ENCODE measurements at places on chromosomes 6 and 20.

DNA sequence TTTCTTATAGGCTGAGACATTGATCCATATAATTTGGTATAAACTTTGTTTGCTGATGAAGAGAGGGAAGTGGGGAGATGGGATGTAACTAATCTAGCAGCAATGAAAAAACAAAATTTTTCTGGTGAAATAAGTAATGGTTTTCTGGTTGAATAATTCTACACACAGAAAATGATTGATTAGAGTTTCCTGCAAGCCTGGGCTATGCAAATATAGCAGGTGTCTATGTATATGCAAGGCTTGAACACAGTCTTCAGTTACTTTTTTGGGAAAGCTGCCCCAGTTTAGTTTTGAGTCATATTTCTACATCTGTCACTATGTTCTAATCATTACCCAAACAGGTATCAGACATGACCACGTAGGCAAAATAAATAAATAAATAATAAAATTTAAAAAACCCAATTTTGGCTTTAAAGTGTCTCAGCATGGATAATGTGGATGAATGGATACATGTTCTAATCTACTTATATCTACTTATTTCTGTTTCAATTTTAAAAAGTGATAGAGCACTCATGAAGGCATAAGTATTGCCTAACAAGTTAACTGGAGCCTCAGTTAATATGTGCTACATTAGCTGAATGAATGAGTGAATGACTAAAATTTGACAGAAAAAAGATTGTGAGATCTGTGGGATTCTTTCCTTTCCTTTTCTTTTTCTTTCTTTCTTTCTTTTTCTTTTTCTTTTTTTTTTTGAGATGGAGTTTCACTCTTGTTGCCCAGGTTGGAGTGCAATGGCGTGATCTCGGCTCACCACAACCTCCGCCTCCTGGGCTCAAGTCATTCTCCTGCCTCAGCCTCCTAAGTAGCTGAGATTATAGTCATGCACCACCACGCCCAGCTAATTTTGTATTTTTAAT lies 37.2 kb upstream of the TFB1M start:
- no peak for DNase-seq

DNA sequence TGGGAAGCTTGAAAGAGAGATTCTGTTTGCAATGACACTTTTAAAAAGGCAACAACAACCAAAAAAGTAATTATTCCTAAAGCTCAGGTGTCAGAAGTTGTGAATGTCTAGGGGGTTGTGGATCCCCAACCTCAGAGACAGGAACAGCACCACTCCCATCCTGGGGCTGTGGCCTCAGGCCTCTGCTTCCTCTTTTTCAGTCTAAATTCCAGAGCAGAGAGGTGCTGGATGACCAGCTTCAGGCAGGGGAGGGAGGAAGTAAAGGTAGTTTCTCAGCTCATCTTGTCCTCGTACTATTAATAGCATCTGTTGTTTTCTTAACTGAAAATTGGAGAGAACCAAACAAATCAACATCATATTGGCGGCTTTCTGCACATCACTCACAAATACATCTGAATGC lies 8.3 kb downstream of the NT5E start:
- no peak for DNase-seq

- DNase-seq: no peak
Measured at GRCh38 chr6:128275030-128275429, 245.4 kb downstream of the PTPRK start.

DNA sequence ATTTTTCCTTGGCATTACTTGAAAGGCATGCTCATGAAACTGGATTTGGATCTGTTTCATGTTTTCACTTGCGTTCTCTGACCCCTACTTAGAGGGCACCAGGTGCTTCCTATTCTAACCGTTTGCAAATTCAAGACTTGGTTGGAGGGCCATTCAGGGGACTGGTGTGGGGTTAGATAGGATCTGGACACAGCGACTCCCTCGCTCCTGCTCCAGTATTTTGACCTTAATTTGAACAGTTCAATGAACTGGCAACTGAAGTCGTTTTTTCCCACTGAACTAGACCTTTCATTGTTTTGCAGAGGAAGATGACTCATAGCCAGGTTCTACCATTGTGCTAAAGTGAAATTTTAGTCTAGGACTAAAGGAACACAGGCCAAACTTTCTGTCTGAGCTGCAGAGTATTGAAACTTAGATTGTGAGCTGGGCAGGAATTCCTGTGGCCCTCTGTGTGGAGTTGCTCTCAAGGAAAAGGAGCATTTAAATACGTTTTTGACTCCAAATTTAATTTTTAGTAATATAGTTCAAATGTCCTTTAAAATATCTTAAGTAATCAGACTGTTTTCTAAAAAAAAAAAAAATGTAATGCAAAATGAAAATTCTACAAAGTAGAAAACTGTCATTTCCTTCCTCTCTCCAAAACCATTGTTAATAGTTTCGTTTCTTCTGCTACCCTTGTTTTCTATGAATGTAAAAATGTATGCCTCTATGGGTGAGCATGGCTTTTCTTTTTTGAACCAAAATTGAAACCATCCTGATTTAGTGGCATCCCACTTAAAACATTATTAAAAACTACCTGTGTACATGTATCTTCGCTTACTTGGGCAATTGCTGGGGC lies 64.8 kb downstream of the UTRN start:
- no peak for DNase-seq

- no peak for DNase-seq
Measured at GRCh38 chr20:52049001-52049731, 142.4 kb downstream of the ZFP64 start.

DNA sequence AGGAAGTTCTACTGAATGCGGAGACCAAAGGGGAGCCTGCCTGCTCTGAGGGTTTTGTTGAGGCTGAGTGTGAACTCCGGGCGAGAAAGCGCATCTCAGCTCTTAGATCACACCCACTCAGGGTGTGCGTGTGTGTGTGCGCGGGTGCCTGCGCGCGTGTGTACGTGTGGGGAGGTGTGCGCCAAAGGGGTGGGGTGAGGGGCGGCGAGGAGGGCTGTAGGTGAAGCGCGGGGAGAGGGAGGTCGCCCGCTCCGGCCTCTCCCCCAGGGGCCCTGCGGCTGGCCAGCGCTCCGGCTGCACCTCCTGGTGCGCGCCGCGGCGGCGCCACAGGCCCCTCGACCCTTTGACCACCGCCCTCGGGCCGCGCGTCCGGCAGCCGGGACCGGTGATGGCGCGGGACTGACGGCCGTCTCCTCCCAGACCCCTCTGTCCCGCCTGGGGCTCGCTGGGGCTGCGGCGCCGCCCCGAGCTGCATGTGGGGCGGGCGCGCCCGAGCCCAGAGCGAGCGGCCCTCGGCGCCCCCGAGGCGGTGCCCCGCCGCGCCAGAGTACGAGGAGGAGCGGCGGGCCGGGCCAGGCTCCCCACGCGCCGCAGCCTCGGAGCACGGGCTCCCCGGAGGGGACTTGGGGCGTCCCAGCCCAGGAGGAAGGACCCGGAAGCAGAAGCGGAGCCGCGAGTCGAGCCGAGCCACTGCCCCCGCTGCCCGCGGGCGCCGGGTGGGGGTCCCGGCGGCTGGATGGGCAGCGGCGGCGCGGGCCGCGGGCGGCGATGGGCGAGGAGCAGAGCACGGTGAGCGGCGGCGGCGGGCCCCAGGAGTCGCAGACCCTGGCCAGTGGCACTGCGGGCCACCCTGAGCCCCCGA lies at the start of gene RNF217:
RNF217 (plus strand) TSS at position 661 of the 862 bp plus-strand sequence; CDS start at position 769, 108 bp downstream.
- peak; percentile 91 for DNase-seq

DNA sequence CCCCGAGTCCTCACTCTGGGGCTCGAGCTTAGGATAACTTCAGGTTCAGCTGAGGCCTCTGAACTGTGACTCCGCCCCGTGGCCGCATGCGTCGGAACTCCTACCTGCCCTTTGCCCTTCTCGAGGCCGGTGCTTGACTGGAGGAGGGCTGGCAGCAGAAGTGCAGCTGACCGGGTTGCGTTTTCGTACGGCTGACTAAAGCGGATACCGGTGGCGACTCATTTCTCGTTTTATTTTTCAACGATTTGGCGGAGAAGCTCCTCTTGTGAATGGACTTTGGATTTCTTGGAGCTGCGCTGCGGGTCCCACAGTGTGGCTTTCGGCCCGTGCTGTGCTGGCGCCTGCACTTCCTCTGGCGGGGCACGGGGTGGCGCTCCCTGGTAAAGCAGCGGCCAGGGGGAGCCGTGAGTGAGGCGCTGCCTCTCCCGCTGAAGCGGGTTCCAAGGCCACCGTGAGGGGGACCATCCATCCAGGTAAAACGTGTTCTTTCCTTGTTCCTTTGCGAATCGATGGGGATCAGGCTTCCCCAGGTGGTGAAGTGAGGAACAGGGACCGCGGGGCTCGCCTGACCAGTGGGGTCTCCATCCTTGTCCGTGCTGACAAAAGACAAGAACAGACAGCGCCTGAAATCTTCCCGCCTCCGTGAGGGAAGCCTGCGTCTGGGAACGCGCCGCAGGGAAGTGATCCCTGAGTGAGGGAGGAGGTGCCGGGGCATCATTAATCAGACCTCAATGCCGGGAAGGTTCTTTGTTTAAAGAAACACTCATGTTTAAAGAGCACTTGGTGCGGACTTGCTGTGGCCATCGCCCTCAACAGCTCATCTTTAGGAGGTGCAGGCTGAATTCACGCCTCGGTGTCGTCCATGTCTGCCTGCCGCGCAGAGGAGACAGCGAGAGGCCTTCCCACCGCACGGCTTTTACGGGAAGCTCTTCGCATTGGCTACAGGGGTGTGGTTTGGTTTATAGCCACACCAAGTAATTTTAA lies 38.8 kb downstream of the ERMARD start:
- peak; percentile 94 for DNase-seq

GRCh38 chr6:158047127-158047518 lies 65.5 kb downstream of the SYNJ2 start:
- DNase-seq: peak; percentile 14

DNA sequence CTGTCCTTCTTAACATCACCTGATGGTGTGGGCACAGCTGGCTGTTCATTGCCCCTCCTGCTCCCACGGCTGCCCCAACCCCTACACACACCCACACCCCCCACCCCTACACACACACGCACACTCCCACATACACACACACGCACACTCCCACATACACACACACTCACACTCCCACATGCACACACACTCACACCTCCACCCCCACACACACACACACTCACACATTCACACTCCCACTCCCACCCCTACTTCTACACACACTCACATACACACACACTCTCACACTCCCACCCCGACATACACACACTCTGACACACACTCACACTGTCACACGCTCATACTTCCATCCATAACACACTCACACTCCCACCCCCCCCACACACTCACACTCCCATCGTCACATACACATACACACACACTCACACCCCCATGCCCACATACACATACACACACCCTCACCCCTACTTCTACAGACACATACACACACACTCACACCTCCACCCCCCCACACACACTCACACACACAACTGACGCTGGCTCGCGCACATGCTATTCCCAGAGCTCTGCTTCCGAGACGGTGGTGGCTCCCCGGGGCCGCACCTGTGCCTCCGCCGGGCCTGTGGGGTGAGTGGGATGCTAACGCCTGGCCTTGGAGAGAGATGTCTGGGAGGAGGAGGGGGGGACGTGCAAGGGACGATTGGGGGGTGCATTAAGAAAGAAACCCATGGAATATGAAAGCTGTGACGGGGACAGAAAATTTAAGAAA lies 174.8 kb upstream of the QKI start:
- DNase-seq: no peak

- peak; percentile 79 for DNase-seq
Measured at GRCh38 chr6:168035661-168036545, 38.4 kb downstream of the KIF25 start.

DNA sequence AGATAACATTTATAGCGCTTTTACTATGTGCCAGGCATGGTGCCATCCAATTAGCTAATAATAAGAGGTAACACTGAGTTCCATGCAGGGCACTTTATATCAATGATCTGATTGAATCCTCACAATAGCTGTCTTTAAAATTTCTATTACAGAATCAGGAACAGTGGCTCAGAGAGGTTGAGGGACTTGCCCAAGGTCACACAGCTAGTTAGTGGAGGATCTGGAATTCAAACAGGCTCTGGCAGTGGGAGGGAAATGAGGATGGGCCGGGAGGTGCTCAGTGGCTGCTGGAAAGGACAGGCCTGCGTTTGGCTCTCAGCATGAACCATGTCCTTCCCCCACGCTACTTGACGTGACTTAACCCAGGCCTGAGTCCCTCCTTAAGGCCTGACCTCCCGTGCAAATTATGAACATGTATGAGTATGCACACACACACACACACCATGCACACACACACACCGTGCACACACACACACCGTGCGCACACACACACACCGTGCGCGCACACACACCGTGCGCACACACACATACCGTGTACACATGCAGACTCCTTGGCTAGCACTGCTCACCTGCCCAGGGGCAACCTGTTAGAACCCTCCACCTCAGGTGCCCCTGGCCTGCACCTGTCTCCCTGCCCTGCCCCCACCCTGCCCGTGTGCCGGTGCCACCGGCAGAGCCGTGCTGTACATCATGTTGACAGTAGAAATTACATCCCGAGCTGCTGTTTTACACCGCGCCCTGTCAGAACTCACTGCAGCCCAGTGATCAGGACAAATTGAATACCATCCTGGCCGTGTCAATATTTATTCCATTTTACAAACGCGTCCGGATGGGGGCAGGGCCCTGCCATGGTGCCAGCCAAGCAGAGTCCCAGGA lies 43.7 kb downstream of the CDH22 start:
- no peak for DNase-seq

DNA sequence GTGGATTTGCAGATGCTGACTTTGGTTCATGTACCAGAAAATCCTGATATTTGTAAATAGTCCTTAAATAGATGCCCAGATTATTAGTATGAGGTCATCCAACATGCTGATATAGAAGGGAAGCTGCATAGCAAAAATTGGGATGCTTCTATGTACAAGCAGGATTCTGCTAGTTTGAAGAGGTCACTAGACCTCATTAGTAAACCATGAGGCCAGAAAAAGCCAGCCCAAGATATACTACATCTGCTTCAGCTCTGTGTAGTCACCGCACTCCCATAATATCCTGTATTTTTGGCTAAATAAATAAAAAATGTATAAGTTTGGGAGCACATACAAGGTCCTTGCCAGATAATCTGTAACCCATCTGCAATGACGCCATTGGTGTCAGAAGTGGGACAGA lies 13.0 kb downstream of the PTPRT start:
- no peak for DNase-seq

GRCh38 chr20:32089637-32090362 lies 19.7 kb upstream of the TM9SF4 start:
- peak; percentile 51 for DNase-seq

DNA sequence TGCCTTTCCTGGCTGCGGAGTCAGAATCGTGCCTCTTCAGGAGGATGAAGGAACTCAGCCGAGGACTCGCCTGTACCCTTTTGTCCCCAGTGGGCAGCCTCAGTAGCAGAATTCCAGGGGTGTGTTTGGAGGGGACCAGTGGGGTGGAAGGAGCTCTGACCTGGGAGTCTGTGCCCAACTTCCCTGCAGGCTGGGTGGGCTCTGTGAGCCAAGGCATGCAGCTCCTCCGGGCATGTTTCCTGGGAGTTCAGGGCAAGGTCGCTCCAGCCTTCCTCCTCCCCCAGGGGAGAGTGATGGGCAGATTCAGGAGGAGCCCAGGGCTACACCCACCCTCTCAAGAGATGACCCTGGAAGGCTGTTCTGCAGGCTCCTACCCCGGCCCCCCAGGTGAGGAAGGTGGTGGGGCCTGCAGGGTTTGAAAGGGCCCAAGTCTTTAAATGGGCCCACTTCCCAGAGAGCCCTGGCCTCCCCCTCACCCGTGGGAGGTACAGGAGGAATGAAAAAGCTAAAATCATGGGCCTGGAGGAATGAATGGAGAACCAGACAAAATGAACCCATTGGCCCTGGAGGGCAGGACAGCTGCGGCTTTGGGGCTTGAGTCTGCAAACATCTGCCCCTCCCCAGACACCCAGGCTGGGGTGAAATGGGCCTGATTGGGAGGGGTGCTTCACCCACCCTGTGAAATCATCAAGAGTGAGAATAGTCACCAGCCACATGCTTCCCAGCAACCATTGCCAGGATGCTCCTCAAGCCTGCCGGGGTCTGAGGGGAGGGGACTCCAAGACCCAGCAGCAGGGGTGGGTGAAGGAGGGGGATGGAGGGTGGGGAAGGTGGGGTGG lies 77.6 kb upstream of the PMEPA1 start:
- peak; percentile 55 for DNase-seq
